ENCODE measurements at places on chromosomes 2 and 18.

DNA sequence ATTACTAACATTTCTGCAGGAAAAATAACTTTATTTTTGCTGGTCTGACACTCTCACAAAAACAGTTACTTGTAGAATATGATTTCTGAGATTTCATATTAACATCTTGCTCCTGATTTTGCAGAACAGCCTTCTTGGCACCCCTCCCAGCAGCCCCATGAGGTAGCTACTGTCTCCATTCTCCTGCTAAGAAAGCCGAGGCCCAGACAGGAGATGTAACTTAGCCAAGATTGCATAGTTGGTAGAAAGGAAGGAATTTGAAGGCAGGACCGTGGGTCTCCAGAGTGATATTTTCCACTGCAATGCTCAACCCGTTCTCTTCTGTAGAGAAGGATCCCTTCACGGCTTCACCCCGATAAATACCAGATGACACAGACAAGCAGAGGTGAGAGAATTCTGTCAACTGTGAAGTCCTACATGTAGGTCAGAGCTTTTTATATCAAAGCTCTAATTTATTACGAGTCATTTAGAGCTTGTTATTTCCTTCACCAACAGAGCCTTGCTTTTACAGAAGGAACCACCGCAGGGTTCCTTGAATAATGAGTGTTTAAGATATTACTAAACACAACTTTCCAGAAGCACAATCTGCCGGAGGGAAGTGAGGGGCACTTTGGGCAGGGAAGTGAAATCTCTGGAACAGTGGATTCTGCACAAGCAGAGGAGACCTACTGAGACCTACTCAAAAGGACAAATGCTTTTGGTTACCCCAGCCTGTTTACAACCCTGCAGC lies 48.0 kb upstream of the MYCN start:
- DNase-seq, result no peak

DNA sequence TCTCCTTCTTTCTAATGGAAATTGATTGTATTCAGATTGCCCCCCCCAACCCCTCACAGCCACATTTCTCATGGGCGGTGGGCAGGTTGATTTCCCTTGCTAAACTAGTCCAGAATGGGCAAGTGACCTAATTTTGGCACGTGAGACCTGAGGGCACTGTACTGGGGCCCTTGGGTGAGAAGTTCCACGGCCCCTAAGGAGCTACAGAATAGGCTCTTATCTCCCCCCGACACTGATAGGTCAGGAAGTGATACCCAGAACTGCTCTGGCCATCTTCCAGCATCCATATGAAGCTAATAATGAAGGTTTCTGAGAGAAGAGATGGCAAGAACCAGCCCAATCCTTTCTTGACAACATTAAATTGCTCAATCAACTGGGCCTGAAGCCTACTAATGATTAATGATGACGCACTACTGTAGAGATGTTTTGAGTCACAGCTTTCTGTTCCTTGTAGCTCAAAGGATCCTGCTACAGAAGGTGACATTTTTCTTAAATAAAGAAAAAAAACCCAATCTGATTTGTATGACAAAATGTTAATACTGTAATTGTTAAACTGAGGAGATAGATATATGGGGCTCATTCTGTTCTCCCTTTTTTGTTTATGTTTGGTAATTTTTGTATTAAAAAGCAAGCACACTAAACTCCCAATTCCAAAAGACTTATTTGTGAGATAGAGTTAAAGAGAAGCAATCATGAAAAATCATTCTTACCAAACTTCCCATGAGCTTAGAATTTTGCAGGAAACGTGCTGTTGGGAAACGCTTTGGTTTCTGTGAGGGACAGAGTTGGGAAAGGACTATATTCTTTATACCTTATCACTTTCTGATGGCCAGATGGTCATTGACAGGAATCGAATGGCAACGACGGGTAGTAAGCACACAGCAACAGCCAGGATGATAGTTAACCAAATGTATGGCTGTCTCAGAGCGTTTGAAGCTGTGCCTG lies 28.2 kb upstream of the NARS1 start:
- DNase-seq, result no peak

DNA sequence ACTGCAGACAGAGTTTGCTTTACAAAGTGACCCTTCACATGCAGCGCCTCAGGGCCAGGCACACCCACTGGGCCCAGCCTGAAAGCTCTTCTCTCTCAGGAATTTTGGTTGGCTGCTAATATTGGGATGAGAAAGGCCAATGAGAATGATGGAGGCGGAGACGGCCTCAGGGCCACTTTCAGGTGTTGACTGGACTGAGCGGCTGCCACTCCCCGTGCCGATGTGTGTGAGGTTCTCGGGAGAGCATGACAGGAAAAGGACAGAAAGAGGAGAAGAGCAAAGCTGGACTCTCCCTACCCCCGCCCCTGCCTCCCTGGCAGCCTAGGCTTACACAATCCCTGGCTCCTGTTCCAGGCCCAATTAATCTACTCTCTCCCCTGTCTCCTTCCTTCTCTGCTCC lies 155.7 kb downstream of the CELF4 start:
- no peak for DNase-seq

GRCh38 chr18:12329125-12329698 lies 21.2 kb downstream of the TUBB6 start:
- DNase-seq, result no peak

GRCh38 chr2:23571527-23572282 lies 186.7 kb downstream of the KLHL29 start:
- DNase-seq, result no peak

- DNase-seq, result no peak
Measured at GRCh38 chr2:130795431-130795830, 40.1 kb downstream of the AMER3 start.

GRCh38 chr18:65938592-65939372 lies 188.0 kb downstream of the CDH7 start:
- DNase-seq, result no peak

GRCh38 chr2:180679693-180680092 lies 300.7 kb upstream of the UBE2E3 start:
- no peak for DNase-seq

GRCh38 chr18:73670524-73670923 lies 477.1 kb downstream of the FBXO15 start:
- DNase-seq, result no peak

GRCh38 chr2:69549421-69549820 lies 94.1 kb downstream of the AAK1 start:
- DNase-seq, result no peak

DNA sequence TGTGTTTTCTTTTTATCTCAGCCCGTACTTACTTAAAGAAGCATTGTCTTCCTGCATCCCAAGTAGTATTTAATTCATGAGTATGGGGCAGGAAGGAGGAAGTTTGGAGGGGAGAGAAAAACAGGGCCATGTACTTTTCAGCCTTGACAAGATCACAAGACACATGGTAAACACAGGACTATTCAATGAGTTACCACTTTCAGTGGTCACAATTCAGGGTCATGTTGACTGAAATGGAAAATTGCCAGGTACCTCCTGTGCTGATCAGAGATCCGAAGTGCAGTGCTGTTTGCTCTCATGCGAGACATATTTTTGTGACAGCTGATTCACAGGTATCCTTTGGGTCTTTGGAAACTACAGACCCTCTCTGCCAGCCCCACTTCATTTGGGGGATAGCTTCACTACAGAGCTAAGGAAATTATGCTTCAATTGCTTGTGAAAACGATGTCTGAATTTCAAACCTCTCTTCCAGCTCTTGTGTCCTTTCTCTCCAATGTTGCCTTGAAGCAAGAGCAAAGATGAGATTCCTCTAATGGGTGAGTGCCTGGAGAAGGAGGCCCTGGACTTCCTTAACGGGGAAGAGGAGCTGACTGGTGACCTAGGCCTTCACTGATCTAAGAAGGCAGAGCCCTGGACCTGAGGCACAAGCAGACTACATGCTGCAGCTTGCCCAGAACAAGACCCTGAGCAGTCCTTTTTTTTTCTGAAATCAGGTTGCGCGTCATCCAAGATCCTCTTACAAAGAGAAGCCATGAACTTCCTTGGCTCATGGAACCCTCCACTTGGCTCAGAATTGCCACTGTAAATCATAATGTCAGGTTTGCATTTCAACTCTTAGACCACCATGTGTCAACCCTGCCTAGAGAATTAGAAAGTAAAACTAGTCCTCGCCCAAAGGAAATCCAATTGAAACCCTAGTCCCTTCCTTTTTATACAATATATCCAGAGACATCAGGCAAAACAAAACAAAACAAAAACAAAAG lies 44.1 kb downstream of the EVA1A start:
- DNase-seq, result no peak

GRCh38 chr2:67466734-67467133 lies 69.6 kb downstream of the ETAA1 start:
- DNase-seq, result no peak

DNA sequence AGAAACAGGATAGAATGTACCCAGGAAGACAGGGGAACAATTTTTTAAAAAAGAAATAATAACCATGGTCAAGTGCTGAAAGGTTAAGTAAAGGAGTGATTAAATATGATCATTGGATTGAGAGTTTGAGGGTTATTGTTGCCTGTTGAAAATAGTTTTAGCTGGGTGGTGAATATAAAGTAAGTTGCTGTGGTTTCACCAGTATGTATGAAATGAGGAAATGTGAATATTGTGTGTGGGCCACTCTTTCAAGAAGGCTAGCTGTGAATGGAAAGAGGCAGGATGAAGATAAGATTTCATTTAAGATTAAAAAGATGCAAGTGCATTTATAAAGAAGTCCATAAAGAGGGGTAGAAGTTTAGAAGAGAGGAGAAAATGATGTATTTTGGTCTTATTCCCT lies 53.8 kb downstream of the GULP1 start:
- DNase-seq, result no peak

GRCh38 chr18:55627007-55627406 lies 39.0 kb upstream of the TCF4 start:
- DNase-seq, result no peak

Measured in stimulated activated CD4-positive, alpha-beta T cell treated with anti-CD3 and anti-CD28 coated beads, Interleukin-2, amount 100 ng/mL, for 24 hours (primary cell).